ENCODE measurements at places on chromosomes 7 and 10. TPM values are rescaled to one million over a fixed set of nuclear protein-coding genes. Genes with fewer than 3 reads are reported as not detected.

Gene CYP26A1
- not detected for total RNA-seq

Gene NAPEPLD
- total RNA-seq = 9.4 TPM

Gene RGR
- total RNA-seq = not detected

Gene MBL2
- not detected for total RNA-seq

Gene OR2A12
- not detected for total RNA-seq

Gene TMEM139
- 0.86 TPM for total RNA-seq

Gene GRM3
- total RNA-seq = not detected

Gene APBB1IP
- total RNA-seq = 46.5 TPM

Gene SUGCT
- 0.66 TPM for total RNA-seq

Gene PPP1R3C
- total RNA-seq = 0.64 TPM

Gene PRR15
- total RNA-seq = not detected

DNA sequence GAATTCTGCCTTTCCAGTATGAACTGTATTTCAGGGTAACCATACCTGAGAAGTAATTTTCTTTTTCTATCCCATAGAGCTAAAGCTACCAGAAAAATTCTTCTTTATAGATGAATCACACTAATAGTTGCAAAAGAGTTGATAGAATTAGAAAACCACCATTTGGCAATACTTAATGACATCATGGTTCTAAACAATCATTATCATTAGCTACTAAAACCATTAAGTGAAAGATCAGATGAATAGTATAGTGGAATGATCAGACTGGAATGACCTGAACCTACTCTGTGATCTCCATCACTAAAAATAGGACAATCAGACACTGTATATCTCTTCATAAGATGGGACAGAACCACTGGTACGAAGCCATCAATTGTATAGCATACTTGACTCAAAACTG is 19.8 kb upstream of the ZC3HAV1L start:
- ATAC-seq = no peak
- peak overlapping the region; percentile 71 for H3K27ac ChIP-seq
- H3K4me3 ChIP-seq = no peak overlapping the region
- peaks cover 21% of the 10 kb centered on the region for H3K4me1 ChIP-seq
- H3K36me3 ChIP-seq = peaks cover 100% of the 10 kb centered on the region
- no peaks in the 10 kb centered on the region for H3K27me3 ChIP-seq

DNA sequence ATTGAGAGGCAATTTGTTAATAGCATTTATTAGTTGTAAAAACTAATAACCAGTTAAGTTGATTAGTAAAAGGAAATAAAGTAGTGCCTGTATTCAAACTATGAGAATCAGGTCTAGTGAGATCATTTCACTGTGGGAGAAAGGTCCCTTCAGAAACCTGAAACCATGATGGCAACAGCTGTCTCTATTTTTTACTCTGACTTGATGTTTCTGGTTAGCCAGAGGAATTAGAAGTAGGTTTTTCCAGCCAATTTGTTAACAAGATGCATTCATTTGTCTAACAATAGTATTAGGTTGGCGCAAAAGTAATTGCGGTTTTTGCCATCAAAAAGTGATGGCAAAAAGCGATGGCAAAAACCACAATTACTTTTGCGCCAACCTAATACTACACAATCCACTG is 272.2 kb upstream of the YAE1 start:
- no peak overlapping the region for H3K4me3 ChIP-seq
- H3K4me1 ChIP-seq = no peaks in the 10 kb centered on the region
- no peak overlapping the region for H3K27ac ChIP-seq
- no peaks in the 10 kb centered on the region for H3K36me3 ChIP-seq

GRCh38 chr7:7424151-7424873 is 111.4 kb downstream of the COL28A1 start:
- no peaks in the 10 kb centered on the region for H3K27me3 ChIP-seq
- peak overlapping the region; percentile 60 for H3K27ac ChIP-seq
- peak overlapping the region; percentile 75 for H3K4me3 ChIP-seq
- ATAC-seq = peak; percentile 93

DNA sequence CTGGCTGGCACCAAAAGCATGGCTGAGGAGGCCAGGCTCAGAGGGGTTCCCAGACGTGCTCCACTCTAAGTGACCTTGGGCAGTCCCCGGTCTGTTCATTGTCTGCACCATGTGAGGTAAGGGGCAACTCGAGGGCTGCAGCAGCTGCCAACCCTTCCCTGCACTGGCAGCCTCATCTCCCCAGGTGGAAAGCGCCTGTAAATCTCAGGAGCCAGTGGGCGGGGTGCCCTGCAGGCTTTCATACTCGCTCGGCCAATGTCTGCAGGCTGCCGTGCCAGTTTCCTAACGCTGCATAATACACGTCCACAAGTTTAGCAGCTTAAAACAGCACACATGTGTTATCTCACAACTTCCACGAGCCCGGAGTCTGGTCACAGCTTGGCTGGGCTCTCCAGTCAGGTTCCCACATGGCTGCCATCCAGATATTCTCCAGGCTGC is 12.6 kb upstream of the GDF10 start:
- peaks cover 15% of the 10 kb centered on the region for H3K4me1 ChIP-seq
- H3K27ac ChIP-seq = no peak overlapping the region
- ATAC-seq = no peak
- H3K4me3 ChIP-seq = no peak overlapping the region
- no peaks in the 10 kb centered on the region for H3K36me3 ChIP-seq
- no peaks in the 10 kb centered on the region for H3K27me3 ChIP-seq

- H3K27me3 ChIP-seq = no peaks in the 10 kb centered on the region
- peaks cover 26% of the 10 kb centered on the region for H3K36me3 ChIP-seq
- peaks cover 16% of the 10 kb centered on the region for H3K4me1 ChIP-seq
- ATAC-seq = peak; percentile 29
Observed at GRCh38 chr7:75993689-75994387, 557 bp downstream of the TMEM120A start.

DNA sequence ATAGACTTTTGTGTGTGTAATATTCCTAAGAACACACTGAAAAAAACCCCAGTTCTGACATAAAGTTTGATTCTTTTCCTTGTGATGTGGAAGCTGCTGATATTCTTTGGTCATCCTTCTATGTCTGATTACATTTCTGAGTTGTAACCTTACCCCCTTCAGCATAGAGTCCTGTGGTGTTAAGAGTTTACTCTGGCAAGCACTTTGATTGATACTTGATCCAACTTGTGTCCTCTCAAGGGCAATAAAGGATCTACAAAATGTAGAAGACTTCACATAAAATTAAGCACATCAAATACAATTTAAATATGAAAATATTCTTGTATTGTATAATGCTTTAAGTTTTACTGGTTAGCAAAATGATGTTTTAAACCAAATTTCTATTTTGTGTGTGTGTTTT is 221.7 kb upstream of the DKK1 start:
- ATAC-seq = no peak
- no peaks in the 10 kb centered on the region for H3K27me3 ChIP-seq
- H3K4me3 ChIP-seq = no peak overlapping the region
- H3K27ac ChIP-seq = no peak overlapping the region
- no peaks in the 10 kb centered on the region for H3K4me1 ChIP-seq

GRCh38 chr10:15167411-15168290 is 842 bp downstream of the NMT2 start:
- no peaks in the 10 kb centered on the region for H3K27me3 ChIP-seq
- H3K4me1 ChIP-seq = peaks cover 38% of the 10 kb centered on the region

Measured in activated T-helper 17 cell treated with anti-CD3 and anti-CD28 coated beads, Interleukin-2, amount 50 U/mL, for 72 hours (primary cell).